Stimulated activated CD4-positive, alpha-beta T cell treated with anti-CD3 and anti-CD28 coated beads, Interleukin-1b, Interleukin-23, amount 100 ng/mL, for 1 hour (primary cell): ENCODE measurements at places on chromosomes 4 and X.

DNA sequence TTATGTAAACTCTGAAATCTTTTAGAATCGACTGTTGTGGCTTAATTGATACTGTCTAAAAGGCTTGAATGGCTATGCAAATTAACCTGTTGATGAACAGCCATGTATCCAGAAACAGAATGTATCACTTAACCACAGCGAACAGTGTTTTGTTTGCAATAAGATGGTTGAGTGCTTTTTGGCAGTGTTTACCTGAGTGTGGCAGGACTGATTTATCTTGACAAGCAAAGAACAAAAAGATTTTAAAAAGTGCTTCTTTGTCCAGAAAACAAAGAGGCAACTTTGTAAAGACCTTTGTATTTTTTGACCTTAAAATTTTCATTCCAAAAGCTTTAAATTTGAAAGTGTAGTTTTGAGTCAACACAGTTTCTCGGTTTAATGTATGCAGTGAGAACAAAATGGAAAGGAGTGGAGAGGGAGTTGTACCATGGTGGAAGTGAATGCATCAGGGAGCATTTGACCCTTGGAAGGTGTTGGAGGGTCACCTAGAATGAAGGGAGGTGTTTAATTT lies 18.0 kb downstream of the ARHGAP10 start:
- DNase-seq, result no peak

GRCh38 chr4:75634281-75634680 lies 4.0 kb upstream of the CDKL2 start:
- DNase-seq, result no peak

- DNase-seq, result no peak
Observed at GRCh38 chr4:48470137-48470536, 13.0 kb upstream of the SLC10A4 start.

DNA sequence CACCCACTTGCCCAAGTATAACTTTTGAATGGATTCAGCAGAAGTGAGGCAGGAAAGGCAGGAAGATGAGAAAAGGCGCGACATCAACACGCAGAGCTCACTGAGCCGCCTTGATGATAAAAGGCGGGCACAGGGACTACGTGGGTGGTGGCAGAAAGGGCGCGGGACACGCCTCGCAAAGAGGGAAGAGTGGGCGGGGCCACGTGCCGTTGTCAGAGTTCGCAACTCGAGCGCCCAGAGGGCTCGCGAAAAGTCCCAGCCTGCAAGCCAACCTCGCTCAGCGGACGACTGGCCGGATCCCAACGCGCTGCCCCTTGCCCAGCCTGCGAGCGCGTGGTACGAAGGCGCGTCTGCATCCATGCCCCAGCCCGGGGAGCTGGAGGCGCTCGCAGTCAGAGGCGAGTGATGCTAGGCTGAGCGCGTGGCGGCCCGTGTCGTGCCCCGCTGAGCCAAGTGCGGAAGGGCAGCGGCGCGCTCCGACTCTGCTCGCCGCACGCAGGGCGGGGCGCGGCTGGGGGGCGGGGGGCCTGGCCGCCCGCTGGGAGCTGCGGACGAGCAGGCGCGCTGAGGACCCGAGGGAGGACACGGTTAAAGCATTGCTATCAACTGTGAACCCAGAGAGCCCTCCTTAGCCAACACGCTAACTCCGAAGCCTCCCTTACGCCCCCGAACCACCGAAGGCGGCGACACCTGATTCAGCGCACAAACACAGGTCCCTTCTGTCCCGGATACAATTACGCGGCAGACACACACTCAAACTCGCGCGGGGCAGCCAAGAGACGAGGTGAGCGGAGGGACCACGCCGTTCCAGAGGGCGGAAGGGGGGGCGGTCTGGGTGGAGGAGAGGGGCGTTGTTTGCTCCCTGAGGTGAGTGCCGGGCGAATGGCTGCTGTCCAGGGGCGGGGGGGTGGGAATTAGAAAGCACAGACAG lies at the start of gene UGT8:
Gene UGT8, plus strand, starts transcription at position 617 of the 931 bp plus-strand sequence. CDS start 24,074 bp downstream, outside the sequence.
- DNase-seq, result no peak

- peak; percentile 61 for DNase-seq
Observed at GRCh38 chrX:119943185-119943988, at the start of gene NKAP. TSS of gene NKAP (minus strand) at chrX:119943751. CDS start at chrX:119943605, 146 bp downstream.

GRCh38 chr4:141759796-141760425 lies 123.5 kb downstream of the IL15 start:
- no peak for DNase-seq

GRCh38 chr4:10124167-10124930 lies 7.8 kb upstream of the WDR1 start:
- no peak for DNase-seq

DNA sequence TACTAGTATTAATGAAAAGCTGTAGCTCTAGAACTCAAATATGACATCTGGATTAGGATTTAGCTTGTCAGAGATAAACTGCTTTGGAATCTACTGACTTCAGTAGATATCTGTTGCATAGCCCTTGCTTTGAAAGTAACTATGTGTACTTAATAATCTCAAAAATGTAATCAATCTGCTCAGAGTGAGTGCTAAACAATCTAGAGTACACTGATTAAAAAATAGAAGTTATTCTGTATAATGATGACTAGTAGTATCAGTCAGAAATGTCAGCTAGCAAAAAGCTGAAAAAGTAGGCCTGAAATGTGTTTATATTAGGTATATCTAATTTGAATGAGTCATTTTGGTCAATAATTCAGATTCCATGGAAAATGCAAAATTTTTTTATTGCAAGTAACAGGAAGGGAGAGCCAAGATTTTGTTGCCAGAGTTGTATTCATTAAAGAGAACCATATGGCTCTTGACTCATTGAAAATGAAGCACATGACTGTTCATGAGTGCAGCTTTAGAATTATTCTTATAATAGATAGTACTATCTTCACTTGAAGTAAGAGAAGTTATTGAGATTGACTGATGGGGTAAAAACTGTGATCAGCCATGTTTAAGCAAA lies 20.0 kb downstream of the CLCN3 start:
- DNase-seq, result no peak

GRCh38 chrX:85993539-85994197 lies 53.7 kb downstream of the CHM start:
- DNase-seq, result no peak

GRCh38 chr4:174275101-174275500 lies 8.4 kb downstream of the FBXO8 start:
- no peak for DNase-seq

DNA sequence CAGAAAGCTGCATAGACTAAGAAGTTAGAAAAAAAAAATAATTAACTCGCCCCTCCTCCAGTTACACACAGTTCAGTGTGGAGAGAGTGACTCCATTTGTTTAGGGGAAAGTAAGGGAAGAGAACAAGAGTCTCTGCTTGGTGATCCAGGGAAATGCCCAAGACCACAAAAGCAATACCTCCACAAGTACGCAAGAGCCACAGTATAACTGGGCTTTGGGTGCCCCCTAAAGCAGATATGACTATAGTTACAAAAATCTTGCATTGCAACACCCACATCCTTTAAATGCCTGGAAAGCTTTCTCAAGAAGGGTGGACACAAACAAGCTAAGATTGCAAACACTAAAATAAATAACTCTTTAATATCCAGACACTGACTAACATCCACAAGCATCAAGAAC lies 164.2 kb upstream of the NRK start:
- DNase-seq, result no peak

DNA sequence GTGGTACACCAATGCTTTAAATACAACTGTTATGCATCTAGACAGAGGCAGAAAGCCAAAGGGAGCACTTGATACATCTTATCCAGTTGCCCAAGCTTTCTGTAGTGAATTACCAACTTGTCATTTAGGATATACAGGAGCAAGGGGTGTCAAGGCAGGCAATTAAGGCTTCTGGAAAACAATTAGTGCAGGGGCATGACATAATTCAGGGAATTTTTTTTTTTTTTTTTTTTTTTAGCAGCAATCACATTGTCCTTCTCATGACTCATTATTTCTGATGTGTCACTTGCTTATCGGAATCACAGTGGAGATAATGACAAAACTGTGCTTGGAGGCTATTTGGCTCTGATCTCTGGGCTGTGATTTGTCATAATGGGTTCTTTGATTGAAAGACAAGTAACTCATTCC lies 259.5 kb downstream of the ARHGAP24 start:
- DNase-seq, result no peak

DNA sequence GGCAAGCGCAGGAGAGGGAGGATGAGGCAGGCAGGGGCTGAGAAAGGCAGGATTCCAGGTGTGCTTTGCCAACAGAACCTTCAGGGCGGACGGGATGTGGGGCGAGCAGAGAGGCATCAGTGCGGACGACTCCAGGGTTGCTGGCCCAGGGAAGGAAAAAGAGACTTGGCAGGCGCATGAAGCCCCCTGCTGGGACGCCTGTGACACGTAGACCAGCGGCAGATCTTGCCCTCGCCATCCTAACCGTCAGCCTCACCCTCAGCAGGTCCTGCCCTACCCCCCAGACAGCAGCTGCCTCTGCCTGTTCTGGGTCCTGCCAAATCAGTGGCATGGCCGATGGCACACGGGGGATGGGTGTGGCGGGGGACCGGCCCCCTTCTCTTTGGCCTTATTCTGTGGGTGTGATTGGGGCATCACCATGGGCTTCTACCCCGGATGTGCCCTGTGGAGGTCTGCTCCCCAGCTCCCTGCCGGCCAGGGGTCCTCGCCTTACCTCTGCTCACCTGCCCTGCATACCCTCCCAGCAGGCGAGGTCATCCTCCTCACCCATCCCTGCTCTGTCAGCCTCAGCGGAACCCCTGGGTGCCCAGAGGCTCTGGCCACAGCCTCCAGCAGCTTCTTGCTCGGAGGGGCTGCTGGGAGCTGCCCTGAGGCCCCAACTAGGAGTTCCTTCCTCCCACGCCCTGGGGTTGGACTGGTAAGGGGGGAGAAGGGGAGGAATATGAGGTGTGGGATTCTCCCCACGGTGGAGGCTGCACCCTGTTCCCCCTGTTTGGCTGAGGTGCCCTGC lies 2.9 kb upstream of the SH3BP2 start:
- no peak for DNase-seq
